ENCODE measurements at places on chromosomes 7 and 10.

DNA sequence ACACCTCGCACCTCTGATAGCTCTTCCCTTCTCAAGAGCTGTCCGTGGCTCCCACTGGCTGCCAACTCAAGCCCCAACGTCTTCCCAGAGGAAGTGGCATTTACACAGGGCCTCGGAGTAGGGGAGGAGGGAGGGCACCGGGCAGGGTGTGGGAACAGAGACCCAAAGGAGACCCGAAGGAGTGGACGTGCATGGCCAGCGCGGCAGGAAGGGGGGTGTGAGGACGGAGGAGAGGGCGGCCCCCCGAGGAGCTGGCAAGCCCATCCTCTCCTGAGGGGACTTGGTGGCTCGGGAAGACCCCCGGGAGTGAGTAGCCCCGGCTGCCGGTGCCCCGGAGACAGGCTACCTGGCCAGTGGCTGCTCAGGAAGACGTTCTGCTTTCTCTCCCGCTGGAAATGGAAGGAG lies 85.9 kb downstream of the FOXL3 start:
- DNase-seq: no peak

DNA sequence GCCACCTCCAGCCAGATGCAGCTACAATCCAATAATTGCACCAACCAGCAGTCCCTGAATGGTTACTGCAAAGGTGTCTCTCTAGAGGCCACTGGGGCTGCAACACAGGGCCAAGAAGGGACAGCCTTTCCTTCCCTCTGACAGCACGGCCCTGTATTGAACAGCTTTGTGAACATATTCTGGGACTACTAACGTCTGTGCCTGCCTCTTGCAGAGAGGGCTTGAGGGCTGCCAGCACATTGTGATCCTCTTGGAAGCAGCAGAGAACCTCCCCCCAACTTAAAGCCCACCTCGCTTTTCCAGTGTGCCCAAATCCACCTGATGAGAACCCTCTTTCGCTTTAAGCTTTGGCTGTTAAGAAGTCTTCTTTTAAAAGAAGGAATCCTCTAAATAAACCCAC lies 415.9 kb downstream of the RPS24 start:
- no peak for DNase-seq

DNA sequence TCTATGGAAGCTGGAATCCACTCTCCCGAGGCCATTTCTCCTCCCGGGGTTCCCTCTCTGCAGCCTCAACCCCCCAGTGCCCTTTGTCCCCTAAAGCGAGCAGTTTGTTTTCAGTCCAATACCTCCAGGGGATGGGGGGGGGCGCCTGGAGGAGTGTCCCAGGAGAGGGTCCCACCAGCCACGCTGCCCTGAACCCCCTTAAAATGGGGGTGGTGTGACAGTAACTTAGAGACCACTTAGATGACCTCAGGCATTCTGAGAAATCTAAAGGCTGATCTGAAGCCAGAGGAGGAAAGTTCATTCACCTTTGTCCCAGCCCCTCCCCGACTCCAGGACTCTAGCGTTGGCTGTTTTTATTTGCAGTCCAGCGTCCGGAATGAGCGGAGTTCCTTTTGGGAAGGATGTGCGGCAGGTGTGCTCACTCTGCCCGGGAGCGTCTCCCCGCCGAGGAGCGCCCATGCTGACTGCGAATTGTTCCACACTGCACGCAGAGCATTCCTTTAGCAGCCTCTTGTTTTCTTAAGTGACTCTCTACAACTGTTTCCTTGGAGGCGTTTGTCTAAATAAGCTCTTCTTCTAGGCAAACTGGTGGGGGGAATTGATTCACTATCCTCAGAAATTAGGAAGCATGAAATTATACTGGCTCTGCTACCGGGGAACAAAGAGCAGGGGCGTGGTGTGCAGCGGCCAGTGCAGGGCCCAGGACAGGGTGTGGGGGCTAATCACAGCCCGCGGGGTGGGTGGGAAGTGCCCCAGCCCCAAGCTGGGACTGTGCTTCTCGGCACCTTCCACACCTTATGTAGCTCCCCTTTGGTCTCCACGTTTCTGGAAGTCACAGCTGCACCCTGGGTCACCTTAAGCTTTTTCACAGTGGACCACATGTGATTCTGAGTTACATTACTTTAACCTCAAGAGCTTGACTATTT lies 46.3 kb downstream of the SYPL1 start:
- DNase-seq: no peak

GRCh38 chr7:106165337-106165736 lies 53.2 kb upstream of the SYPL1 start:
- no peak for DNase-seq

DNA sequence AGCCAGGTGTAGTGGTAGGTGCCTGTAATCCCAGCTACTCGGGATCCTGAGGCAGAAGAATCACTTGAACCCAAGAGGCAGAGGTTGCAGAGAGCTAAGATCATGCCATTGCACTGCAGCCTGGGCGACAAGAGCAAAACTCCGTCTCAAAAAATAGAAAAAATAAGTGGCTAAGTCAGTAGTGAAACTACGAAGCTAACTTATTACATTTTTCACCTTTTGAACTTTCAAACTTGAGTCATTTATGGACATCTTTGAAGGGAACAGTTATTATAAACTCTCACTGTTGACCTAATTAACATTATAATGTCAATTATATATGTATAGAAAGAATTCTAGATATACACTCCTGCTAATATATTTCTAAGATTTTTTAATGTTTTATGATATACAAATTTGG lies 541.5 kb upstream of the C7orf33 start:
- no peak for DNase-seq

DNA sequence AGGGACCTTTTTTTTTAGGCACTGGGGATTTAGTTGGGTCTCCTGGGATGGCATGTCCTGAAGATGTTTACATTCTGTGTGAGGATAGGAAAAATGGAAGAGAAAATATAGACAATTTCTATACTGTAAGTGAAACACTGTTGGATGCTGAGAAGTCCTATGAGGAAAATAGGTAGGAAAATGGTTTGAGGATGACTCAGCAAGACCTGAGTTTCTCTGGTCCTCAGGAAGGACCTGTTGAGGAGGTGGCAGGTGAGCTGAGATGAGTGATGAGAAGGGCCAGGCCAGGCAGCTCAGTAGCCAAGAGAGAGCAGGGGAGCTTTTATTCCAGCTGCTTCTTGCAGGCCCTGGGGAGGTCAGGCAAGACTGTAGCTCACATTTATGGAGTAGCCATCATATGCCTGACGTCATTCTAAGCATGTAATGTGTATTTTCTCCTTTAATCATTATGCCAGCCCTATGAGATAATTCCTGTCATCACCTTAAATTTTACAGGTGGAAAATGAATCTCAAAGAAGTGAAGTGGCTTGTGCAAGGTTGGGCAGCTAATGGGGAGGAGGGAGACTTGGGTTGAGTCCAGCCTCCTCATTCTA lies 19.1 kb upstream of the LRRC18 start:
- DNase-seq: no peak

DNA sequence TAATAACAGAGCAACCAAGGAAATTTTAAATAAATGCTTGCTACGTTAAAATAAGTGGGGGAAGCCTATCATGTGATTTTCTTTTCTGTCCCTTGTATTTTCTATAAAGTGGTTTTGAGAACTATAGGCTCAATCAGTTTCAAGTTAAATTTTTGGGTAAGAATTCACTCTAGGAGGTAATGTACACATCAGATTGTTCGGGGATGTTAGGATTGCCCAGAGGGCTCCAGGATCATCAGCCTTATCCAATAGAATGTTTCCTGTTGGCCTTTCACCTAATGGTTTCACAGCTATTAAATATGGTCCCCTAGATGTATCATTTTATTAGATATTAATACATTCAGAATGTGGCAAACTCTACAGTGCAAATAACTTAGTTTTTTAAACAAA lies 438.4 kb upstream of the NPVF start:
- no peak for DNase-seq

Measured in activated T-helper 1 cell treated with Interleukin-2 at 50 U/mL for 16 hours (primary cell).